Metanephros (tissue), 2 donors: ENCODE measurements at places on chromosomes 3 and 15. TPM values are rescaled to one million over a fixed set of nuclear protein-coding genes. Genes with fewer than 3 reads are reported as not detected.

PGBD4 gene
- total RNA-seq = 2.0 TPM

GNAT1 gene
- not detected for total RNA-seq

ZNF620 gene
- total RNA-seq = 8.9 TPM

TMEM108 gene
- 1.8 TPM for total RNA-seq

TERC gene
- 608 TPM for total RNA-seq

RAB6B gene
- 5.3 TPM for total RNA-seq
